Adrenal gland (tissue), 19 donors: ENCODE measurements at places on chromosomes 7 and 10. TPM values are rescaled to one million over a fixed set of nuclear protein-coding genes. Genes with fewer than 3 reads are reported as not detected.

DNA sequence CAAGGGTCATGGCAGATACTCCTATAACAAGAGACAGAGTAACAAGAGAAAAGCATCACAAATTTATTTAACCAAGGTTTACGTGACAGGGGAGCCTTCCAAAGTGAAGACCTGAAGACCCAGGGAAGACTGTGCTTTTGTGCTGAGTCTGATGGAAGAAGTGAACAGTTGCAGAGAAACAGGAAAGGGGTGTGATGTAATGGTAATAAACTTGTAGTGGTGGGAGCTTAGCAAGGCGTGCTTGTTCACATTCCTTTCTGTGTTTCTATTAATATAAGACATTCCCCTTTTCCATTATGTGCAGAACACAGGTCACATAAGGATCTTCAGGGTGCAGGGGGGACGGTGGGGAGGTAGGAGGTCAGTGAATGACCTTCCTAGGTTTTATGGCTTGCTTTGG, 25.5 kb upstream of the C10orf67 start:
- no peak for DNase-seq

DNA sequence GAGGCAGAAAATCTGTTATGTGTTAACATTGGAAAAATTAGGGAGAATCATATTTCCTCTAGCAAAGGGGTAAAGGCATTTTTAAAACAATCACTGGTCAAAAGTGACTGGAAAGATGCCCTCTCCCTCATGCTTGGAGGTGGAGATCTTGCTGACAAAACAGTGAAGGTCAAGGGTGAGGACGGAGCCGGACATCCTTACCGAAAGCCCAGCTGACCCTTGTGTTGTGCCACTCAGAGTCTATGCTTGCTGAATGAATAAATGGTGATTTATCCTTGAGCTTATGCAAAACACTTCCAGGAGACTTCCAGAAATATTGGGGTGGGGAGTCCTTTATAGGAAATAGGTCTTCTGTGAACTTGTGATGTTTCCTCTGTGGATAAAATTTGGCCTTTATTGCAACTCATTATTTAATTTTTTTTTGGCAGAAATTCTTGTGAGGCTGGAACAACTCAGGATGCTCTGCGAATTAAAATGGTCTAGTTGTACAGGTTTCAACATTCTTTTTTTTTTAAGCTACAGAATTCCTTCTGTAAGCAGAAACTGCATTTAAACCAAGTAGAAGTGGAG, 28.3 kb upstream of the ELMO1 start:
- no peak for DNase-seq

Gene LIPM
- total RNA-seq, result not detected

DNA sequence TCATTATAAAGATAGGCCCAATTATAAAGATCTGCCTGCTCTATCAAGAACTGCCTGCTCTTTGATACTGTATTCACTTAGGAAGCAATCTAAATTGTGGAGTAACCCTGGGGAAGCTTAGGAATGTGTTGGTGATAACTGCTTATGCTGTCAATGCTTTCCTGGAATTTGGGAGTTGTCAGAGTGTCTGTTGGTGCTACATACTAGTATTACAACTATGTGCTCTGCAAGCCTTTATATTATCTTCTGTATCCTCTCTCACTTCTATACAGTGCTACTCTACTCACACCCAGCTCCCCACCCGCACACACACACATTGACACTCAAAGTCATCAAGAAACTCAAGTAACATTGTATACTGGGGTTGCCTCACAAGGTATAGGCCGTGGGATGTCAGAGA, 6.1 kb downstream of the ZNF277 start:
- no peak for DNase-seq

Gene MEIG1
- total RNA-seq, result not detected

Gene ANKRD1
- total RNA-seq, result 0.18 TPM

GRCh38 chr10:73780966-73781365, 882 bp upstream of the CHCHD1 start:
- DNase-seq, result no peak

Gene PRLHR
- 10.4 TPM for total RNA-seq

Gene UPK3B
- total RNA-seq, result 0.81 TPM

DNA sequence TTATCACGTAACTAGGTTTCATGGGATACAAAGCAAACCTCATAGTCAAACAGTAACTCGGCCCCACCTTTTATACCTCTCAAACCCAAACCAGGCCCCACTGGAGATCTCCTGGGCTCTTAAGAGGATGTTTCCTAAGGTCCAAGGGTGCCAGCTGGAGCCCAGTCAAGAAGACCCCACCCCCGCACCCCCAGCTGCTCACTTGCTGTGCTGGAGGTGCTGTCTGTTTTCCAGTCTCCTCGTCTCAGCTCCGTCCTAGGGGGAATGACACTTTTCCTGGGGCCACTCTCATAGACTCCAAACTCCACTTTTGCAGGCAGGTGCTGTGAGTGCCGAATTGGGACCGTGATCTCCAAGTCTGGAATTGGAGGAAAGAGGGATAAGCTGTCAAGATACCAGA, 22.7 kb upstream of the TM9SF3 start:
- no peak for DNase-seq

GRCh38 chr10:79184145-79184625, 115.4 kb downstream of the ZMIZ1 start:
- no peak for DNase-seq

Gene PNLIP
- total RNA-seq, result not detected

DNA sequence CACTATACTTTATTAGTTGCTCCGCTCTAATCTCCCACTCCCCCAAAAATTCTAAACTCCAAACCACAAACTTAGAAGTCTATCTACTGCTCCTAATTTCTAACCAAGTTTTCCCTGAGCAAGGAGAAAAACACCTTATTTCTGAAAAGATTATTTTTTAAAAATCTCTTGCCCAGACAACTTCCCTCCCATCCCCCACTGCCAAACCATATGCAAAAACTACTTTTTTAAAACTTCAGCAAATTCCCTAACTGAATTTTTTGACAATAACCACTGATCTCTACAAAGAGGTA, 1.9 kb downstream of the UBE2H start:
- no peak for DNase-seq

Gene GPR26
- not detected for total RNA-seq

DNA sequence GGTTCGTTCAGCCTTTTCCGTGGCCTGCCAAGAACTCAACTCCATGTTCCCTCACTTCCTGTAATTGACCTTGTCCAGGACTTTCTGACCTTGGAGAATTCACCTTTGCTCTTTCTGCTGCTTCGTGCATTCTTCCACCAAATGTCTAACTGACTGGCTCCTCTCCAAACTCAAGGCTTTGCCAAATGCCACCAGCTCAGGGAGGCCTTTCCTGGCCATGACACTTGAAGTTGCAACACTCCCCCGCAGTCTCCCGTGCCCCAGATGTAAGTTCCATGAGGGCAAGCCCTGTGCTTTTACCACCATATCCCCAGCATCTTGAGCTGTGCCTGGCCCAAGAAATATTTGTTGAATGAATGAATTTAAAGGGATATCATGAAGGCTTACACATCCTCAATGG, 238.4 kb downstream of the ARHGAP21 start:
- peak; percentile 61 for DNase-seq

Gene NPTX2
- total RNA-seq, result 24.7 TPM

DNA sequence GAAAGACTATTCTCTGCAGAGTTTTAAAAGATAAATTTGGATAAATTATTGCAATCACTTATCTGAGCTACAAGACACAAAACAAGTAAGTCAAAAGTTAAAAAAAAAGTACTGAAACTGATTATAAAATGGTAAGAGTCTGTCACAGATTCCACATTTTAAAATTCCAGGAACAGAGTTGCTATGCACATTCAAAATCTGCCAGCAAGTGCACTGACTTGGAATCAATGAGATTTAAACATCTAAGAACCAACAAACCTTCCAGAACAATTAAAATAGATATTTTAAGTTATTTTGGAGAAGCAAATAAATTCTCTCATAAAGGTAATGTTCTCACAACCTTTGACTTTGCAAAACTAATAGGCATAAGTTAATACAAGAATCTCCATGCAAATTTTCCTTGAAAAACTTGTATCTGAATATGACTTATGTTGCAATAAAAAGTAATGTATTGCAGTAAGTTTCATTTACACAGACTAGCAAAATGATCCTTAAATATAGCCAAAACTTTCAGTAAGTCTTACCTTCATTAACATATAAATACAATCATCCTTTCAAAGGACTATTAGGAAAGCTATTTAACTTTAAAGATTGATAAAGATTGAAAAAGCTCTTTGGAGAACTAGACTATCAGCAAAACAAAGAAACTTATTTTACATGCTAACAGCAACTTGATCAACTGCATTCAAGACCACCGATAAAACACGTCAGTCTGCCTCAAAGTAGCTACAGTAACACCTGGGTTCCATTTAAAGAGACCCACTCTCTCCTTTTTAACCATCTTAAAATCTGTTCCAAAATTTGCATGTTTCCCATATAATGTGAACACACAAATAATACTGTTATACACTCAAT, 4.4 kb downstream of the ETV1 start:
- no peak for DNase-seq

GRCh38 chr7:131664570-131664969, 108.1 kb upstream of the PODXL start:
- DNase-seq, result no peak

- no peak for DNase-seq
These were observed 718.9 kb downstream of the LRMDA start for GRCh38 chr10:76150139-76150875.

GRCh38 chr7:108455998-108456677, at the start of gene NRCAM:
Gene NRCAM (minus strand): TSS chr7:108456436. CDS start chr7:108240064, 216,372 bp downstream.
- peak; percentile 89 for DNase-seq

Gene DAGLB
- total RNA-seq, result 27.0 TPM

Gene INA
- total RNA-seq, result 6.8 TPM

DNA sequence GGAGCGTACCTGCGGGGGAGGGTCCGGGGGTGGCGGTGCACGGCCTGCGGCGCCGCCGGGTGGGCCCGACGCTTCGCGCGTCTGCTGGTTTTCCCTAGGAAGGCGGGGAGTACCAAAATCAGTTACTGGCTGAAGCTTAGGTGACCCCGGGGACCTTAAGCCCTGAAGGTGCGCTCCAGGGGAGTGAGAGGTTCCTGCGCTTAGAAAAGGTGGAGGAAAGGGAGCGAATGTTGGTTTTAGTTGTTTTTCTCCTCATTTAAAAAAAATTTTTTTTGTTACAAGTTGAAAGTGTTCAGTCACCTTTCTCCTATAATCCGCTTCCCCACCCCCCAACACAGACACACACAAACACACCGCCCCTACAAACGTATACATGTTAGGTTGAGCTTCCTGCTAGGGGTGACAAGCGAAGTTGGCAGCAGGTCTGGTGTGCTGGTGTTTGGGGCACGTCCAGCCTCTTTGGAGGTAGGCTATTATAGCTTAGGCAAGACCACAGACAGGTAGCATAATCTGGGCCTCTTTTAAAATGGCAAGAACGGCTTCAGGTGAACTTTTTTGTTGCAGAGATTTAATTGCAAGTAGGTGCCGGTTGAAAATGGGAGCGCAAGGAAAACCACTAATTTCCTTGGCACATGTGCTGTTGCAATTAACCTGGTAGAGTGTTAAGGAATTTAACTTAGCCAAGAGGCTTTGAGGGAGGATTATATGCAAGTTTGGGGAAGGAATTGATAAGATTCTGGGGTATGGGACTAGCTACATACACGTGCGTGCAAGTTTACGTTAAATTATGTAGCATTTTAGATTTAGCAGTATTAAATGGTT, 945 bp downstream of the ADD3 start:
- DNase-seq, result peak; percentile 28

Gene BMPER
- 0.29 TPM for total RNA-seq

GRCh38 chr7:50142425-50143017, 49.5 kb upstream of the ZPBP start:
- DNase-seq, result no peak

GRCh38 chr7:35556515-35557471, 138.1 kb downstream of the HERPUD2 start:
- no peak for DNase-seq

DNA sequence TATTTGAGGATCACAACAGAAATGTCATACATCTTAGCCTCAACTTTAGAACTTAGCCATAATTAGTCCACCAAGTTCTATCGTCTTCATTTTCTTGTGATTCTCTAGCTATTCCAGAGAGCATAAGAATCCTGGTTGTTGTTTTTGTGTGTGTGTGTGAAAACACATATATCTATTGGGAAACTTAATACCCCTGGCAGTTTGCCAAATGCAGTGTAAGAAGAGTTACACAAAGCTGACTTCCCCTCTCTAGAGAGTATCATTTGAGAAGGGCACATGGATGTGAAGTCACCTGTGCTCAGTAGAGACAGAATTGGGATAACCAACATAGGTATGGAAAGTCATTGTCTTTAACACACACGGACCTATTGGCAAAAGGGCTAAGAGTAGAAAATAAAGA, 19.3 kb downstream of the FOXI2 start:
- DNase-seq, result no peak

Gene CROT
- total RNA-seq, result 16.5 TPM

DNA sequence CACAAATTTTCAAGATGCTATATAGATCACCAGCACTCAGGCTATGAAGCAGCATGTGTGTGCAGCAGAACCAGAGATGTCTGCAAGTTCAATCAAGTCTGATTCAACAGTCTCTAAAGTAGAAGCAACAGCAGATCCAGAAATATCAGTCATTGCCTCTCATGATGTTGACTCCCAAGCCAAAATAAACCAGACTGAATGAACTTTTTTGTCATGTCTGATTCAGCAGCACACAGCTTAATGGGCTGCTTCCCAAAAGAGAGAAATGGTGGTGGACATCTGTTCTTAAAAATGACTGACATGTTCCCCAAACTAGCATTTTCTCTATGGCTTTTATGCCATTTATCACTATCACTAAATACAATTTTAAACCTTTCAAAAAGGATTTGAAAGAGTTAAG, 53.8 kb downstream of the TMEM26 start:
- DNase-seq, result no peak

- no peak for DNase-seq
These were observed 179.2 kb upstream of the MBL2 start for GRCh38 chr10:52951824-52952223.

GRCh38 chr7:134129856-134130523, 2.9 kb downstream of the LRGUK start:
- no peak for DNase-seq

Gene ADAMTS14
- 0.16 TPM for total RNA-seq

Gene TDRD1
- 0.72 TPM for total RNA-seq

DNA sequence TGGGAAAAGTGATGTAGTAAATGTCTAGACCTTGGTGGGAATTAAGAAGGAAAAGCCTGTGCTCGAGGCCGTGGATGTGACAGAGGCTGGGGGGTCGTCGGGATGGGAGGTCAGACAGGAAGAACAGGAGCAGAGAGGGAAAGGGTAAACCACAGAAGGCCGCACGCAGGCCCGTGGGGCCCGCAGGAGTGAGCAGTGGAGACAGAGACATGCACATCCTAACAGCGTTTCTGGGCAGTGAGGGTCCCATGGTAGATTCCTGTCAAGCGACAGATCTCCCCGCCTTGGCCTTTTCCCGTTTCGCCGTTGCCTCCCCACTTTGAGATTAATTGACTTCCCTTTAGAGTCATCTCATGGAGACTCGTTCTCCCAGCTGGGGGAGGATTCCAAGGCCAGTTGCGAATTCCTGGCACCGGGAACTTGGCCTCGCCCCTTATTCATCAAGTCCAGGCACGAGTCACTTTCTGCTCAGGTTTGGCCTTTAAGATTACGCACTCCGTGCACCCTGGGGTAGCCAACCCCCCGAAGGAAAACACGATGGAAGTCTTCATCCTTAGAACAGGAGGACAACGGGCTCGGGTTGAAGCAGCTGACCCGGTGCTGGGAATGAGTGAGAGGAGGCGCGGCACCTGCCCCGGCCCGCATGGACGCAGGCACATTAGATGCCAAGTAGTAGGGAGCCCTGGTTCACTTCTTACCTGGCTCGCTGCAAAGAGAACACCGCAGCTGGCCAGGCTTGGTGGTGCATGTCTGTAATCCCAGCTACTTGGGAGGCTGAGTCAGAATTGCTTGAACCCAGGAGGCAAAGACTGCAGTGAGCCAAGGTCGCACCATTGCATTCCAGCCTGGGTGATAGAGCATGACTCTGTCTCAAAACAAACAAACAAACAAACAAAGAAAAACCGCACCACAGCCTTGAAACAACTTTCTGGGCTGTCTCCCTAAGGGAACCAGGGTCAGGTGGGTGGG, 315.2 kb upstream of the SHH start:
- DNase-seq, result peak; percentile 62
